ENCODE measurements at places on chromosomes 16 and 17.
A peak's percentile ranks its signal among the peaks of the same experiment; 100 is the strongest.

GRCh38 chr17:35295686-35296085, 52.8 kb downstream of the SLFN5 start:
- no peak for DNase-seq

DNA sequence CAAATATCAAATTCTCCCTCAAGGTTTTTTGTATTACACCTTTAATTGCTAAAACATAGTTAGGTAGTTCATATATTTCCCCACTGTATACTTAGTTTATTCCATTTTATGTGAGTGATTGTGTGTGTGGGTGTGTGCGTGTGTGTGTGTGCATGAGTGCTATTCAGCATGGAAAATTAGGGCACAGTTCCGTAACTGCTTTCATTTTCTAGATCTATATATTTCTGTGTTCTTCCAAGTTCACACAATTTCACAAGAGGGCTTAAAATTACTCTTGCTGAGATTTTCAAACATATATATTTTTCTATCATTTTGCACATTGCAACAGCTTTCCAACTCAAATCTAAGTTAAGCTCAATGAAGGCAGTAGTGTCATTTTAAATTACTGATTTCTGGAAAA, 782.9 kb upstream of the SOX9 start:
- DNase-seq, result no peak

GRCh38 chr17:38918916-38919315, 6.5 kb upstream of the LASP1NB start:
- DNase-seq, result no peak

DNA sequence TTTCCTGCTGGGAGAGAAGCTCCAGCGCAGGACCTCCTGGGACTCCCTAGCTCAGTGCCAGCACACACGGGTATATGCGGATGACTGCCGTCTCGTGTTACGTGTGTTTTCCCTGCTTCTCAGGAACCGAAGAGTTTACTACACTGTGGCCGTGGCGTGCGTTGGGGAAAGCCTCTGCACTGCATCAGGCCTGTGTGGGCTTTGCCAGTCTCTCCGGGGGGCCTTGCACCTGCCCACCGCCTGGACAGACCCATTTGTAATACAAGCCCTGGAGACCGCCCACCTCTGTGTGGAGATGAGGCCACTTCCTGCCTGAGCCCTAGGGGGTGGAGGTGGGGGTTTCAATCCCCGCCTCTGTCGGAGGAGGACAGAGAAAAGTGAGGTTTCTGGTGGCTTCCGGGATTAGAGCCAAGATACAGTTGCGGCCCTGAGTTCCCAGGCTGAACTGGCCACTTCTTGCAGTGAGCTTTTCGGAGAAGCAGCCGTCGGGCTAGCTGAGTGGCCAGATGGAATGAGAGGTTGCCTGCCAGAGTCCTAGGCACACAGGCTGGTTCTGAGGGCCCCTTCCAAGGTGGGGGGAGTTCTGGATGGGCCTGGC, 43.4 kb upstream of the GSE1 start:
- no peak for DNase-seq

DNA sequence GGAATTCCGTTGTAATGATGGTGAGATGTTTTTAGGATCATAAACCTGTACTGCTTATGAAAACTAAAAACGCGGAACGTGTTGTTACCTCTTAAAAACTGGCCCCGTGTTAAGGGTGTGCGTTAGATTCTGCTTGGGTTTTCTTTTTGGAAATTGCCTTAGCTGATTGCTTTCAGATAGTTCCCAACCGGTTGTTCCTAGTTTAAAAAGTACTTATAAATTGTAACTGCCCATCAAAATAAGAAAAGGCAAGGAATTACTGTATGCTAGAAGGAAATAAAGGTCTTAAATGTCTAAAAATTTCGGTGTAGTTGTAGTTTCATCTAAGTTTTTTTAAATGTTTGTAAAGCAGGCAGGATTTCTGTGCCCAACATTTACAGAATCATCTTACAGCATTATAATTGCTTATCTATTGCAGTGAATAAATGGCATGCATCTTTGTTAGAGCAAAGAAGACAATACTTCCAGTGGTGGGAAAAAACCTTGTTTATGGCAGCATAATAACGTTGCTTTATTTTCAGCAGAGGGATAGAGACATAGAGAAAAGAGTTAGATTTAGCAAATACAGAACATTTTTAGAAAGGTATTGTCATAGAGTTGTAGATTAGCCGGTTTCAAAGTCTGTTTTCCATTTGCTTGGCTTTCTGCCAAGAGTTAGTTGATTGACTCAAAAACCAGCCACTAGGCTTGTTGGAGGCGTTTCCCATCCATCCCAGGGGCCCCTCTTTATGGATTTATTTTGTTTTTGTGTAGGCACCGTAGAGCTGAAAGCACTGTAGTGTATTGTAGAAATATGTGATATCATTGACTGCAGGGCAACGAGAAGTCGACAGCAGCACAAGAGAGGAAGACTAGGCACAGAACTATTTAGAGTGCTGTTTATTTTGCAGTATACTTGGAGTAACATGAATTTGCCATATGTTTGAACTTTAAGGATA, 1.7 kb downstream of the PPM1D start:
- DNase-seq, result peak; percentile 42

- no peak for DNase-seq
Measured at GRCh38 chr16:89547291-89547690, 13.2 kb upstream of the RPL13 start.

- DNase-seq, result no peak
Measured at GRCh38 chr17:30840771-30841170, 9.0 kb downstream of the ATAD5 start.

DNA sequence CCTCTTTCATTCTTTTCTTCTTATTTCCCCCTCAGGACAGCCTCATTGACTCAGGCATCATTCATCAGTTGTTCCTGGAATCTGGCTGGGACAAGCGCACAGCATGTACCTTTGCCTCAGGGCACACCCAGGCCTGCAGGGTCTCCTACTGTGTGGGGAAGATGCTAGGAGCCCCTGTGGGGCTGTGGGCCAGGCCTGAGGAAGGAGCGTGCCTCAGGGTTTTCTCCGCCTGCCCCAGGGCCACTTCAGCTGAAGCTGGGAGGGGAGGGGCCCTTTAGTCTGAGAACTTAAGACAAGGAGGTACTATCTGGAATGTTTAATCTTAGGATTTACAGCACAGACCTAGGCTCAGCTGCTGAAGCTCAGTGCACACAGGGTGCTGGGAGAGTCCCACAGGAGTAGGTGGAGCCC, 7.9 kb downstream of the ELMO3 start:
- DNase-seq, result no peak

DNA sequence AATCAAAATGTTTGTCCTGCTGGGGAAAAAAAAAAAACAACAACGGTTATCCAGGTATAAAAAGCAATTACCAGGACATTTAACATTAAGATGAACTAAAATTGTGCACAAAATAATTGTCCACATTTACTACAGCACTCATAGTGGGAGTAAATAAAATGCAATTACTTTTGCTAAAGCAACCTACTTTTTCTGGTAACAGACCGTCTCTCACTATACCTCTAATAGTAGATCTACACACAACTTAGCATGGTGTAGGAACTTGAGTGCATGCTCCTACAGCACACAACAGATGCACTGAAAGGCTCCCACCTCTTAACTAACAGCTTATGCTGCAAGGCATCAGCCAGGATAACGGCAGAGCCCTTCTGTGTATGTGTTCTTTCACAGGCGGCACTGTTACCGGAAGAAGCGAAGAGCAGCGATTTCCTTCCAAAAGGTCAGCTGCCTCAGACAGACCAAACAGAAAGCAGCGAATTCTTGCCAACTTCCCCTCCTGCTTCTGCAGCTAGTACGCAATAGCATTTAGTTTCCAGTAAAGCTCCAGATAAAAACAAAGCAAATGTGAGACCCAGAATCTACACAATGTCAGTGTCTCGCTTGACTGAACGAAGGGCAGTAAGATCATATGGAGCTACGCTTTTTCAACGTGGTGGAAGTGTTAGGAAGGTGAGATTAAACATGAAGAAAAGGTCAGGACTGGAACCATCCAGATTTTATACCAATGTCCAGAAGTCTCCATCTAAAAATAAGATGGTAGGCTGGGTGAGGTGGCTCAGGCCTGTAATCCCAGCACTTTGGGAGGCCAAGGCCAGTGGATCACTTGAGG, 27.6 kb downstream of the STAT5B start:
- DNase-seq, result peak; percentile 41

All from activated CD4-positive, alpha-beta T cell treated with anti-CD3 and anti-CD28 coated beads, Interleukin-2, amount 50 U/mL, for 24 hours (primary cell).